NCI-H2107 (cell line): ENCODE measurements at places on chromosomes 4 and X.

- no peak for DNase-seq
These were observed 198.7 kb upstream of the ADAMTS3 start for GRCh38 chr4:72767618-72768302.

- DNase-seq = no peak
These were observed 235.6 kb upstream of the JADE1 start for GRCh38 chr4:128573781-128574508.

- DNase-seq = no peak
These were observed 16.5 kb downstream of the FGFRL1 start for GRCh38 chr4:1027915-1028238.

GRCh38 chrX:66674506-66674905, 35.6 kb upstream of the EDA2R start:
- DNase-seq = no peak

GRCh38 chrX:154403858-154404257, 5.2 kb downstream of the DNASE1L1 start:
- no peak for DNase-seq

DNA sequence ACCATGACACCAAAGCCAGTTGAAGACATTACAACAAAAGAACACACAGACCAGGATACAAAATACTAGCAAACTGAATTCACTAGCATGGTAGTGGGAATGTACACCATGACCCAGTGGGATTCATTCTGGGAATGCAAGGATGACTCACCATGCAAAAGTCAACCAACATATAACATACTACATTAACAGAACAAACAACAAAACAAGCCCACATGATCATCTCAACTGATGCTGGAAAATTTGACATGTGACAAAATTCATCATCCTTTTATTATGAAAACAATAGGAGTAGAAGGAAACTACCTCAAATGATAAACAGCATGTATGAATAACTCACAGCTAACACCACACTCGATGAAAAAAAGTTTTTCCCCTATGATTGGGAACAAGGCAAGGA, 190.2 kb downstream of the DCLK2 start:
- no peak for DNase-seq

GRCh38 chr4:48308901-48309300, 32.4 kb upstream of the SLAIN2 start:
- no peak for DNase-seq

GRCh38 chr4:19776929-19777328, 474.8 kb upstream of the SLIT2 start:
- DNase-seq = no peak

GRCh38 chr4:139027776-139028175, 12.2 kb downstream of the NOCT start:
- DNase-seq = no peak

DNA sequence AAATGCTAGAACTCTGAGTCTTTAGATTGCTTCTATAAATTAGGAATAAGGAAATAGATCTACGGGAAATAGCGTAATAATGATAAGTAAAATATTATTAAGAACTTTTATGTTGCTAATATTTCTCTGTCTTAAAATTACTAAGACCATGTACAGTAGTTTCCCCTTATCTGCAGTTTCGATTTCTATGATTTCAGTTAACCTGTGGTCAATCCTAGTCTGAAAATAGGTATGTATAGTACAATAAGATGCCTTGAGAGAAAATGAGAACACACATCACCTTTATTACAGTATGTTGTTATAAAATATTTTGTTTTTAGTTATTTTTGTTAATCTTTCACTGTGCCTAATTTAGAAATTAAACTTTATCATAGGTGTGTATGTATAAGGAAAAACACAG, 92.6 kb downstream of the CCSER1 start:
- no peak for DNase-seq

DNA sequence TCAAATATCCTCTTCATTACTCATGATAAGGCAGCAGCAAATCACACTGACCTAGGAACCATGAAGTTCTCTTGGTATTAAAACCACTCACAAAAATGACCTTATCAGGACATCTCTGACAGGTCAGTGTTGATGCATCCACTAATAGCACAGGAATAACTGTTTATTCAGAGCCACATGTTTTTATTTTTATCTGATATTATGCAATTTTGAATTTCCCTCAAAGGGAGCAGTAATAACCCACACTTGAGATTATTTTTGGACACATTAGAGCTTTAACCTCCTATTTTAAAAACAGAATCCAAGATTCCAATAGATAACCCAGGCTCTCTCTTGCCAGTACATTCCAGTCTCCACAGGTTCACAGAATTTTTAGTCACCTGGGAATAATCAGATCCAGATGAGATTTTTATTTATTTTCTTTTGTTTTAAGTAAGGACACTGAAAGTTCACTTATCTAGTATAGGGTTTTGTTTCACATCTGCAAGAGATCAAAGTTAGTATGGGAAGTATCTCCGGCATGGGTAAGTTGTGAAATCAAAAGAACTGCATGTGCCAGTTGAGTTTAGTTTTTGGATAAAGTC, 36.3 kb upstream of the MYOZ2 start:
- no peak for DNase-seq

DNA sequence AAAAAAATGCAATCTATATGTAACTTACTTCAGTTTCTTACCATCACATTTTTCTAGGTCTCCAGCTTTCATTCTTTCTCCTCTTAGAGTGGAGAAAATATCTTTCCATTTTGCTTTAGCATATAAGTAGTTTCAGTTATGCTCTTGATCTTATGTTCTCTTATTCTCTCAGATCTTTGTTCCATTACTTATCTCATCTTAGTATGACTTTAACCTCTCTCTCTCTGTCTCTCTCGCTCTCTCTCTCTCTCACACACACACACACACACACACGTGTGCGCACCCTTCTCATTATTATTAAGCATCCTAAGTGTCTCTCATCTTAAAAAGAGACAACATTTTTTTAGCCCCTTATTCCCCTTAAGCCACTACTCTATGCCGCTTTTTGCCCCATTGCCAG, 92.8 kb downstream of the FAAH2 start:
- DNase-seq = no peak

DNA sequence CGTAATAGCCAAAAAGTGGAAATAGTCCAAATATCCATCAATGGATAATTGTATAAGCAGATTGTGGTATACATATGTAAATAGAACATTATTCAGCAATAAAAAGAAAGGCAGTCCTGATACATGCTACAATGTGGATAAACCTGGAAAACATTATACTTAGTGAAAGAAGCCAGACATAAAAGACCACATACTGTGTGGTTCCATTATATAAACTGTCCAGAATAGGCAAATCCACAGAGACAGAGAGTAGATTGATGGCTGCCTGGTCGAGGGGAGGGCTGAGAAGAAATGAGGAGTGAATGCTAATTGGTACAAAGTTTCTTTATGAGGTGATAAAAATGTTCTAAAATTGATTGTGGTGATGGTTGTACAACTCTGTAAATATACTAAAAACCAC, 397.4 kb upstream of the RPS6KA3 start:
- DNase-seq = no peak

GRCh38 chr4:113674251-113674650, 87.3 kb downstream of the CAMK2D start:
- no peak for DNase-seq

DNA sequence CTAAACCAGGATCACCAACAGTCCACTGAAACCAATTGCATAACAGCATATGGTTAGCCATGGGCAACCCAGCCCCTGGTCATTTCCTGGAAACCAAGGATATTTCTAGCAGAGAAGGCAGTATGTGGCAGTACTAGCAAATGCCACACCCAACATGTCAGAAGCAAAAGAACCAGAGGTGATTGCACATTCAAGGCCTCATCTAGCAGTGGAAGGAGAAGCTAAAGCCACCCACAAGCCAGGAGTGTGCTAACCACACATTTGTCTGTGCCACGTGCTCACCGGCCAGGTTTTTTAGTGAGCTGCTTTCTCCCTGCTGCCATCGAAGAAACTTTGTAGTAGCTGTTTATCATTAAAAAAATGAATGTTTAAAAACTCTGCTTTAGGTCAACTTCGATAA, 42.0 kb downstream of the TEC start:
- no peak for DNase-seq

- no peak for DNase-seq
These were observed 74.2 kb upstream of the DMD start for GRCh38 chrX:33285550-33285949.

- DNase-seq = no peak
These were observed 590.9 kb downstream of the ARAP2 start for GRCh38 chr4:35653451-35653850.

DNA sequence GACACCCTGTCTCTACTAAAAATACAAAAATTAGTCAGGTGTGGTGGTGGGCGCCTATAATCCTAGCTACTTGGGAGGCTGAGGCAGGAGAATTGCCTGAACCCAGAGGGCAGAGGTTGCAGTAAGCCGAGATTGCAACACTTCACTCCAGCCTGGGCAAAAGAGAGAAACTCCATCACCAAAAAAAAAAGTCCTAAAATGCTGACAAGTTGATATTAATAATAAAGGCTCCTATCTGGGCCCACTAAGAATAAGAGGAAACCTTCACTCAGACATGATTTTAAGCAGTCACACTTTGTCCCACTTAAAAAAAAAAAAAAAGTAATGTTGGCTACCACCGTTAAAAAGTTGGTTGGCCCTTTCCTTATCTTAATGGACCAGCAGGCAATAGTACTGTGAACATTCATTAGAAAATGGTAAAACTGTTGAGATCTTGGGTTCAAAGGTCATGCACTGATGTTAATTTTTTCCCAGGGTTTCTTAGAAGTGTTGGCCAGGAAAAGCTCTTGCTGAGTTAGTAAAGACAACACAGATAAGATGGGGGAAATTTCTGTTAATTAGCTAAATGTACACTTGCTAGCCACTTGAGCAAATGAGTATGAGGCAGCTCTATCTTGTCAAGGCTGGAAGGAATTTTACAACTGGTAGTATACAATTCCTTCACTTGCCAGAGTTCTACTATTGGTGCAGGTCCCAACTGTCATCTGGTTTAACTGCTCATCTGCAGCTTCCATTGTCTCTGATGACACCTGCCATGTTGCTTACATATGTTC, 43.6 kb upstream of the BMP2K start:
- DNase-seq = no peak

- DNase-seq = no peak
These were observed 499.6 kb downstream of the PPARGC1A start for GRCh38 chr4:23390246-23390645.

DNA sequence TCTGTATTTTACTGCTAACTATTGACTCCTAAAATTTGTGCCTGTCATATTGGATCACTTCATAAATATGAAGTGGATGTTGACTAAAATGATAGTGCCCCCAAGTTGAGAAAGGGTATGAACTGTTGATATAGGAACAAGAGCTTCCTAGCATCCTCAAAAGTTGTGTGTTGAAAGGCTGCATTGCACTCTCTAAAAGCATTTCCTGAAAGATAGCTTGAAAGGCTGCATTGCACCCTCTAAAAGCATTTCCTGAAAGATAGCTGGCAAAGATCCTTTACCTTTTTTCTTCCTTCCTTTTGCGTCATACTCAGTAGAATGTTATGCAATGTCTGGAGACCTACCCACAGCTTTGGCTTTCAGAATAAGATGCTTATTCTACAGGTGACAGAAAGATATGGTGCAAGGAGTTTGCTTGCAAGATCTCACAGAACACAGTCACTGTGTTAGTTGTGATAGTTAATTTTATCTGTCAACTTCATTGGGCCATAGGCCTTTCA, 274.6 kb upstream of the GALNTL6 start:
- DNase-seq = no peak

GRCh38 chr4:12679217-12679616, 804.9 kb downstream of the RAB28 start:
- DNase-seq = no peak

DNA sequence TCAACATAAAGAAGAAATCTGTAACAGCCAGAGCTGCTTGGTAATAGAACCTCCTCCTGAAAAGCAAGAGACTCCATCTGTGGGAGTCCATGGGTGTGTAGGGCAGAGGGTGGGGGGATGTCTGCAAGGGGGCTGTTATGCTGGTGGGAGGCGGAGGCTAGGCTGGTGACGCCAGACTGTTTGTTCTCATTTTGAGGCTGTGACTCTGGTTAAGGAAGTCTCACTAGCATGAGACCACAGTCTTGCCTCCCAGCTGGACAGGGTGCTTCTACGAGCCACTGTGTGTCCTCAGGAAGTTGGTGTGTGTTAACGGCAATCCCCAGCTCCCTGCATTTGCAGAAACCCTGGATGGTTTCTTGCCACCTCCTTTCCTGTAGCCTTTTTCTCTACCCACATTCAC, 79.8 kb downstream of the NSUN7 start:
- no peak for DNase-seq

DNA sequence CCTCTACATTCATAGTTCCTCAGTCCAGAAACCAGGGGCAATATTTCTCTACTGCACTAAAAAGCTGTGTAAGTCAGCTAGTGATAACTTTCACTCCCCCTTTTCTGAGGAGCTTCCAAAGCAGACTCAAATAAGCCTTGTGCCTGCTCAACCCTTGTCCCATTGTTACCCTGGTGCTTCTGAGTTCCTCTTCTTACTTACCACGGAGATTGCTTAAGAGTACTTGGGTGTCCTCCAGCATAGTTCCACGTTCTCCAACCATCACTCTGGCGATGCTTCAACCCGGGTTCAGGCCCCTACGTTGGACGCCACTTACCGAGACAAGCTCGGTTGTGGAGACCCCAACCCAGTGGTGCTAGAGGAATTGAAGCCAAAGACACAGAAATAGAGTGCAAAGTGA, 71.6 kb downstream of the ADAM29 start:
- DNase-seq = no peak

GRCh38 chrX:63658920-63659319, 126.1 kb downstream of the ARHGEF9 start:
- no peak for DNase-seq

DNA sequence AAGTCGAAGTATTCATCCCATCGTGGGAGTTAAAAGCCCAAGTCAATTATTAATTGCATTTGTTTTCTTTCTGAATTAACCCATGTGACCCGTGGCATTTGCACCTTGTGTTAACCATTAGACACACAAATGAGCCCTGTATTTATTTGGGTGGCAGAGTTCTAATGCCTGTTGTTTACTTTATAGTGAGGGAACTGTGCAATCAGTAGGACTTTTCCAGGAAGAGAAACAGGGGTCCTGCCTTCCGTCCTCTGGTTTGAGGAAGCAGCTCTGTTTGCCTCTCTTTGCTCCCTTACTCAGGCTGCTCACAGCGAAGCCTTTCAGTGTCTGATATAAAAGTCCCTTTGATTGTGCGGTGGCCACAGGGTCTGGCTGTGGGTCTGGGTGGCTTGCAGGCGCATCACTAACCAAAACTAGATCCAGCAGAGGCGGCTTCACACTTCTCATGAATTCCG, 263.6 kb downstream of the PTTG2 start:
- no peak for DNase-seq

GRCh38 chr4:48103483-48104139, 30.4 kb downstream of the TXK start:
- no peak for DNase-seq

- peak; percentile 71 for DNase-seq
These were observed 78.5 kb downstream of the MID1IP1 start for GRCh38 chrX:38879631-38880220.

DNA sequence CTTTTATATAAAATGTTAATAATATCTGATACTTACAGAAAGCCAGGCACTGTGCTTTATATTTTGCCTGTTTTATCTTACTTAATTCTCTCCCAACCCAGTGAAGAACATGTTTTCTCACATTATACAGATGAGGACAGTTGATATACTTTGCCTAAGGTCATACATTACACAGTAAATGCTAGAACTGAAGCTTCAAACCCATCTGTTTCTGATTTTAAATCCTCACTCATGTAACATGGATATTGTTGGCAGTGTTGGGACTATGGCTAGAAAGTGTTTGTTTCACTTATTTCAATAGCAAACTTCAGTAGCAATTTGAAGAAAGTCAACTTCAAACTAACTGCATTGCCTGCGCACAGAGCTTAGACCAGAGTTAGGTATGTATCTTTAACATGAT, 57.4 kb downstream of the RAPGEF2 start:
- DNase-seq = no peak

- DNase-seq = no peak
These were observed 194.7 kb downstream of the OPHN1 start for GRCh38 chrX:68238568-68238967.
